ENCODE measurements at places on chromosomes 3 and 15. TPM values are rescaled to one million over a fixed set of nuclear protein-coding genes. Genes with fewer than 3 reads are reported as not detected.

DNA sequence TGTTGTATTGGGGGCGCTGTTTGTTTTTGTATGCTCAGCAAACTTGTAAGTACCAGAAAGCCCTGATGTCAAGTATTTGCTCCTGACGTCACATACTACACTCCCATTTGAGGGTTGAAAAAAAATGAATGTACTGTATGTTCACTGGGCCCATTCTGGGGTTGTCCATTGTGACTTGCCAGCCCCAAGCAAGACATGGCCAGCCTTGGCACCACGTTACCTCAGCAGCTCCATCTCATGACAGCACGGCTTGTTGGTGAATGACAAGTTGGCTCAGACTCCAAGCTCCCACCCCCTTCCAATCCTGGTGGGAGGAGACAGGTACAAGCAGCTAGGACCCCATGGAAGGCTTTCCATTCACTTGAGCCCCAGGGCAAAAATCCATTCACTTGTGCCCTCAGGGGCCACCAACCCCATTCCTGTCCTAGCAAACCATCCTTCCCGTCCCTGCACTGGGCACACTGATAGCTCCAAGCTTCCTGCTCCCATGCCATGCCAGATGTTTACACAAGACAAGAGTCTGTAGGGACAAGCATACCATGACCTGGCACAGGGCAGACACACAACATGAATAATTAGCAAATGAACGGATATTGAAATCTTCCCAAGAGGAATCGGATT lies 1.6 kb downstream of the PHGR1 start:
- no peaks in the 10 kb centered on the region for H3K4me1 ChIP-seq
- H3K27me3 ChIP-seq = no peaks in the 10 kb centered on the region
- no peak overlapping the region for H3K4me3 ChIP-seq
- no peak for DNase-seq

GRCh38 chr3:42077785-42078184 lies 13.4 kb upstream of the TRAK1 start:
- H3K36me3 ChIP-seq = no peaks in the 10 kb centered on the region
- no peak for DNase-seq
- no peaks in the 10 kb centered on the region for H3K27me3 ChIP-seq
- peaks cover 43% of the 10 kb centered on the region for H3K4me1 ChIP-seq
- no peak overlapping the region for H3K4me3 ChIP-seq

DNA sequence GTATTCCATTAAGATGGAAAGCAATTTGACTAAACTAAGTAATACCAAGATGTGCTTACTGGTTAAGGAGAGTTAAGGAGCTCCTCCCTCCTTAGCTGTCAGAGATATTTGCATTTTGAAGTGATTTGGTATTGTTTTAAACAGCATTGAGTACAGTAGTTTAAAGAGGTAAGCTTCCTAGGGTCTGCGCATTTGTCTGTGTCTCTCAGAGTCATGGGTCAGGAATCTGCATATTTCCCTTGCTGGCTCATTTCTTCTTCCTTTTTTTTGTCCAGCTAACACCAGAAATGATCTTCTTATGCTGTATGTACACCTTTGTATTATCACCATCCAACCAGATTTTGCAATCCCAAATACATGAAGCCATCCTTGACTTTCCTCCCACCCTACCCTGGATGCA lies 163.0 kb upstream of the BFSP2 start:
- no peak for DNase-seq
- no peaks in the 10 kb centered on the region for H3K36me3 ChIP-seq
- no peak overlapping the region for H3K27ac ChIP-seq

DNA sequence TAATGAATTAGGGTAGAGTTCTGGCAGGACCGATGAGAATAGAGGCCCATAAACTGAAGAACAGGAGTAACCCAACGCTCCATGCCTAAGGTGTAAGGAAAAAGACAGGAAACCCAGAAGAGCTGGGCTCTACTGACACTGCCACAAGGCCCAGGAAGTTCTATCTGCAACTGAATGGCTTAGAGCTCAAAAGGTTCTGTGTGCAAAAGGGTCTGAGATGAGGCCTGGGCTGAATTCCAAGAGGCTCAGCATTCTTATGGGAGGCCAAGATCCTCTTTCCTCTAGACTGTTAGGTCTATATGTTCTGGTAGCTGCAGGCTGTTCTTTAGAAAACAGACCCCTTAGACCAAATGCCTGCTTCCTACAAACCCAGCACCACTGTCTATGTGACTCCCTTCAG lies 30.5 kb upstream of the PRSS50 start:
- DNase-seq = no peak
- no peaks in the 10 kb centered on the region for H3K4me1 ChIP-seq
- no peak overlapping the region for H3K27ac ChIP-seq
- H3K4me3 ChIP-seq = no peak overlapping the region
- no peaks in the 10 kb centered on the region for H3K36me3 ChIP-seq
- H3K27me3 ChIP-seq = no peaks in the 10 kb centered on the region

GRCh38 chr3:191283400-191283799 lies 45.8 kb upstream of the CCDC50 start:
- H3K36me3 ChIP-seq = no peaks in the 10 kb centered on the region
- no peak overlapping the region for H3K27ac ChIP-seq
- H3K4me1 ChIP-seq = no peaks in the 10 kb centered on the region
- no peak overlapping the region for H3K4me3 ChIP-seq

- peaks cover 3% of the 10 kb centered on the region for H3K36me3 ChIP-seq
- no peak overlapping the region for H3K4me3 ChIP-seq
- H3K27me3 ChIP-seq = no peaks in the 10 kb centered on the region
- no peak overlapping the region for H3K27ac ChIP-seq
Measured at GRCh38 chr15:58608129-58608590, 141.3 kb downstream of the ADAM10 start.

- no peak overlapping the region for H3K4me3 ChIP-seq
- no peak overlapping the region for H3K27ac ChIP-seq
- no peaks in the 10 kb centered on the region for H3K36me3 ChIP-seq
- DNase-seq = no peak
- H3K4me1 ChIP-seq = no peaks in the 10 kb centered on the region
- no peaks in the 10 kb centered on the region for H3K27me3 ChIP-seq
Measured at GRCh38 chr3:69724722-69725435, 14.4 kb upstream of the MITF start.

- H3K4me1 ChIP-seq = peaks cover 4% of the 10 kb centered on the region
- no peak for DNase-seq
- H3K27ac ChIP-seq = no peak overlapping the region
- no peaks in the 10 kb centered on the region for H3K27me3 ChIP-seq
- no peak overlapping the region for H3K4me3 ChIP-seq
Measured at GRCh38 chr15:63876085-63876662, 42.4 kb upstream of the HERC1 start.

- no peaks in the 10 kb centered on the region for H3K36me3 ChIP-seq
- DNase-seq = no peak
- no peak overlapping the region for H3K27ac ChIP-seq
- no peak overlapping the region for H3K4me3 ChIP-seq
Measured at GRCh38 chr3:66415867-66416428, 84.9 kb downstream of the LRIG1 start.

DNA sequence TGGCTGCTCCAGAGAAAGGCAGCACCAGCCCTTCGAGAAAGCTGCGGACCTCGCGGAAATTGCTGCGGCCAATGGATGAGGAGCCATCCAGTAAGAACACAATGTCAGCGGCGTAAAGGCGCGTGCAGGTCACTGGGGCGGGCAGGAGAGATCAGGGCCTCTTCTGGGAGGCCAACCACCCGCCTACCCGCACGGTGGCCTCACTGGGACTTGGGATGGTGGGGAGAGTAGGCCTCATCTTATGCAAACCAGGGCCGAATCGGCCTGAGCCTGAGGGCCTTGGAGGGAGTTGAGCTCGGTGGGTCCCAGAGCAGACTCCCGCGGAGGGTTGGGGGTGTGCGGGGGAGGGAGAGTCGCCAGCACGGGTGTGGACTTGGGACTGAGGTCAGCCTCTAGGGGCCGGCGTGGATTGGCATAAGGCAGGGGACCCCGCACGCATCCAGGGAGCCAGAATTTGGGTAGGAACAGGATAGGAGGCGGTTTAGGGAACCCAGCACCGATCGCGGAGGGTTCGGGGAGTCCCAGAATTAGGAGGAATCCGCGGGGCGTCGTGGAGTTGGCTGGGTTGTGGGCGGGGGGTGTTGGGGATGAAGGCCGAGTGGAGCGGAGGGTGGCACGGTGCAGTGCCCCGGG lies 596 bp downstream of the COL7A1 start:
- no peaks in the 10 kb centered on the region for H3K36me3 ChIP-seq
- no peak for DNase-seq
- H3K4me3 ChIP-seq = no peak overlapping the region
- H3K27me3 ChIP-seq = no peaks in the 10 kb centered on the region
- H3K4me1 ChIP-seq = peaks cover 12% of the 10 kb centered on the region

GRCh38 chr3:107063351-107063750 lies 313.9 kb upstream of the CCDC54 start:
- H3K4me1 ChIP-seq = peaks cover 13% of the 10 kb centered on the region
- no peak overlapping the region for H3K27ac ChIP-seq
- no peaks in the 10 kb centered on the region for H3K36me3 ChIP-seq
- no peaks in the 10 kb centered on the region for H3K27me3 ChIP-seq
- DNase-seq = no peak
- H3K4me3 ChIP-seq = no peak overlapping the region

DNA sequence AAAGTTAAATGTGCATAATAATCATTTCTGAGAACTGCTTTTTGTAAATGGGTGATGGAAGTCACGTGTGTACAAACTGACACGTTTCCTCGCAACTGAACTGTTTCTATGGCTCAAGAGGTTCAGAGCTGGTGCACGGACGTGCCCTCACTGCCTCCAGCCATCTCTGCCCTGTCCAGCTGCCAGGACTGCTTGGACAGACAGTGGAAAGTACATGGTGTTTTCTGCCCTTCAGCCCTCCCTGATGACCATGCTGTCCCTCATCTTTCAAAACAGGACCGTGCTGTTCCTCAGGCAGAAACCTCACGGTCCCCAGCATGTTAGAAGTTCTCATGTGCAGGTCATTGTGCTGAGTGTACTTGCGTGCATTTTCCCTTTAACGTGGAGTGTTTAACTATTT lies 38.7 kb downstream of the GJD2 start:
- H3K4me1 ChIP-seq = no peaks in the 10 kb centered on the region
- H3K27me3 ChIP-seq = no peaks in the 10 kb centered on the region
- DNase-seq = no peak
- no peak overlapping the region for H3K4me3 ChIP-seq
- H3K27ac ChIP-seq = no peak overlapping the region

DNA sequence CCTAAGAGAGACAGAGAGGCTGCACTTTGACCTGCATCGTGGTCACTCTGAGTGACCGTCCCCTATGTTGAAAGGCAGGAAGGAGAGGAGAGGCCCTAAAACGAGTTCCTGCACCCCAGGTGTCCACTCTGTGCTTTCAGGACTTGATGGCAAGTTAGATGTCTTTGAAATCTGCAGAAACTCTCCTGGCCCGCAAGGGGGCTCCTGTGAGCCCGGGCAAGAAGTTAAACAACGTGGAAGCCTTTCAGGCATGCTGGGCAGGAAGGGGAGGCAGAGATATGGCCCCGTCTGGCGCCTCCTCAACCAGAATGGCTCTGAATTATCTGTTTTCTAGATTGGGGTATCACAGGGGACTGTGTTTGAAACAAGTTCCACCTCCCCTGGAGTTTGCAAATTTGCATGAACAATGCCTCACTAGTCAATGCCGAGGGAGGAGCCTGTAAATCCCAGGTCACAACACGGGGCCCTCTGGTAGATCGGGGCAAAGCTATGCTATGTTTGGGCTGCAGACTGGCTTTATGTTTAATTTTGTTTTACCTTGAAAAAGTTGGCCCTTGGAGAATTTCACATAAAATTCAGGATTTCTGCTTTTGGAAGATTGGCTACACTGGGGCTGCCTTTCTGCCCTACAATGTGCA lies 9.8 kb downstream of the CTXND1 start:
- H3K4me3 ChIP-seq = no peak overlapping the region
- H3K36me3 ChIP-seq = no peaks in the 10 kb centered on the region
- peak; percentile 37 for DNase-seq

DNA sequence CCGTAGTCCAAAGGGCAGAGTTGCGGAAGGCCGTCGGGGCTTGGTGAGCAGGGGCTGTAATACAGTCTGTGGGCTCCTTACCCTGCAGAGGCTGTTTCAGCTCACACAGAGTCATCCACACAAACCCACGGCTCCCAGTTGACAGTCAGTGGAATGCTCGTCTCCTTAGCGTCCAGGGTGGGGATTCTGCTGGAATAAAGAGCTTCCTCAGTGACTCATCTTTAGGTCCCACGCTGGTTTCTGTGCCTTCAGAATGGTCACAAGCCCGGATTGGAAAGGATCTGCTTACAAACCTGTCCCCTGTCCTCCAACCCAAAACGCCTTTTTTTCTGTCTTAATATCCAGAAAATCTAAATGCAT lies 201.3 kb upstream of the TPM1 start:
- H3K27me3 ChIP-seq = no peaks in the 10 kb centered on the region
- H3K36me3 ChIP-seq = no peaks in the 10 kb centered on the region
- H3K4me3 ChIP-seq = no peak overlapping the region

DNA sequence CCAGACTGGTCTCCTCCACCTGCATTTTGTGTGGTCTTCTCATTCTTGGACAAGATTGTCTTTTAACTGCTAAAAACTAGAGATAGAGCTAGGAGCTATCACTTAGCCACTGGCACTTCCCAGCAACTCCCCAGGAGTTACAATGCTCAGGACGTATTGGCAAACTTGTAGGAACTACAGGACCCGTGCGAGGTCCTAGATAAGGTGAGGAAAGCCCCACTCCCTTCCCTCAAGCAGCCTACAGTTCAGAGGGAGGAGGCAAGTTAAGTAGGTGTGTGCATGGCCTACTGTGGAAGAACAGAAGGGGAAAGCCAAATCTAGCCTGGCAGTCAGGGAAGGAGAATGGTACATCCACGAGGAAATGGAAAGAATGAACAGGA lies 504.7 kb upstream of the PROK2 start:
- no peak overlapping the region for H3K27ac ChIP-seq
- H3K36me3 ChIP-seq = no peaks in the 10 kb centered on the region
- DNase-seq = no peak
- no peaks in the 10 kb centered on the region for H3K27me3 ChIP-seq
- H3K4me1 ChIP-seq = no peaks in the 10 kb centered on the region

DNA sequence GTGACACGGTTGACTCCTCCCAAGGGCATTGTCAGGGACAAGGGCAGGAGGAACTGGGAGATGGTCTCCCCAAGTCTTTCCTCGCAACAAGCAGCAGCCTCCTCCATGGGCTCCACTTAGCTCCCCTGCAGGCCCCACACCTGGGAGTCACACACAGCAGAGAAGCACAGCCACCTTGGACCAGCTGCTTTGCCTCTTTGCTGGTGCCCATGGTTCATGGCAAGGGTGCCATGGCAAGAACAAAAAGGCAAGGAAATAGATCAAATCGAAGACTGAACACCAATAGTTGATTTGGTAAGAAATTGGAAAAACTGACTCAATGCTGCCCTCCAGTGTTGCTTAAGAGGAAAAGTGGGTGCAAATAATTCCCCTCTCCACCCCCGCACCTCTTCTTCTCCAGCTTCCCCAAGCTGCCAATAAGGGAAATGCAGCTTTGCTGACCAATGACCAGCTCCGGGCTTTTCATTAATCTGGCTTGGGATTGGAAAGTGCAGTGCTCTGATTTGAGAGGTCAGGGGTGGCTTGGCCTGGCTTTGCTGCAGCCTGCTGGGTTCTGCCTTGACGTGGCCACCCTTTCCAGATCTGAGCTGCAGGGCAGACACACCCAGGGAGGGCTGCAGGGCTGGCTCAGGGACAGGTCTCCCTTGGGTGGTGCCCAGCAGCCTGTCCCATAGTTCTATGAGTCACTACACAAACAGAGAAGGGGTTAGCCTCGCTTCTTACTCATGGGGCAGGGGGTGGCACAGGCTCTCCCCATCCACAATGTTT lies 162.0 kb downstream of the KLF13 start:
- H3K27ac ChIP-seq = peak overlapping the region; percentile 2
- H3K4me3 ChIP-seq = no peak overlapping the region

Gene CLDN11
- 4.5 TPM for total RNA-seq

Gene SPTSSB
- 0.66 TPM for total RNA-seq

Gene PLA2G4D
- total RNA-seq = 0.50 TPM

Gene ARGFX
- total RNA-seq = not detected

Gene ZCWPW2
- 0.89 TPM for total RNA-seq

Gene SLC6A11
- total RNA-seq = not detected

Gene TGM5
- total RNA-seq = 0.14 TPM

Gene HRG
- total RNA-seq = not detected

Gene FILIP1L
- 13.3 TPM for total RNA-seq
